T-cell (primary cell): ENCODE measurements at places on chromosomes 4 and X. TPM values are rescaled to one million over a fixed set of nuclear protein-coding genes. Genes with fewer than 3 reads are reported as not detected.

Gene TCEAL7
- total RNA-seq: not detected

Gene FGD1
- 0.10 TPM for total RNA-seq

Gene ESX1
- total RNA-seq: not detected

Gene EGF
- 0.20 TPM for total RNA-seq

GRCh38 chr4:104879367-104879766 is 267.3 kb upstream of the TET2 start:
- H3K27ac ChIP-seq: no peak overlapping the region
- H3K27me3 ChIP-seq: no peaks in the 10 kb centered on the region
- H3K4me3 ChIP-seq: no peak overlapping the region
- no peaks in the 10 kb centered on the region for H3K36me3 ChIP-seq
